ENCODE measurements at places on chromosomes 3 and 15.
A peak's percentile ranks its signal among the peaks of the same experiment; 100 is the strongest.

GRCh38 chr15:76903251-76903681 lies 1.9 kb downstream of the SCAPER start:
- peaks cover 35% of the 10 kb centered on the region for H3K4me1 ChIP-seq
- no peaks in the 10 kb centered on the region for H3K27me3 ChIP-seq
- peaks cover 10% of the 10 kb centered on the region for H3K36me3 ChIP-seq

DNA sequence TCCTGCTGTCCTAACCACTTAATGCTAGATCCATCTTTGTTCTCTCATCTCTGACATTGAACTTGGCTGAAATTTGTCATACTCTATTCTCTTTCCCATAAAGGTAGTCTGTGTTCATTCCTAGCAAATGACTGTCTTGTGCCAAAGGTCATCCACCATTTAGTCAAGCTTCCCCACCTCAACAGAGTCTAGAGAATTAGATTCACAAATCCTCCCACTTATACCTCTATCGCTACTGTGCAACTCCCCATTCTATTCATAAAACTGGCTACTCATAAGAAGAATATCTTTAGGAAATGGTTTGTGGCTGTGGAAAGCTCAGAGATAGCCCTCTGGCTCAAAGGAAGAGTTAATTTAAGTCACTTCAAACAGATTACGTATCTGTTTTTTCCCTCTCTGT lies 59.7 kb upstream of the MBNL1 start:
- H3K4me3 ChIP-seq = peak overlapping the region; percentile 22
- H3K4me1 ChIP-seq = peaks cover 80% of the 10 kb centered on the region
- peak overlapping the region; percentile 86 for H3K27ac ChIP-seq
- no peak for DNase-seq
- H3K27me3 ChIP-seq = no peaks in the 10 kb centered on the region

GRCh38 chr3:23052208-23052607 lies 150.9 kb upstream of the UBE2E2 start:
- H3K27ac ChIP-seq = no peak overlapping the region
- no peak overlapping the region for H3K4me3 ChIP-seq
- no peaks in the 10 kb centered on the region for H3K36me3 ChIP-seq
- peaks cover 17% of the 10 kb centered on the region for H3K4me1 ChIP-seq
- no peaks in the 10 kb centered on the region for H3K27me3 ChIP-seq
- DNase-seq = no peak

- H3K27me3 ChIP-seq = peaks cover 32% of the 10 kb centered on the region
- no peaks in the 10 kb centered on the region for H3K36me3 ChIP-seq
- DNase-seq = no peak
- no peak overlapping the region for H3K27ac ChIP-seq
- no peaks in the 10 kb centered on the region for H3K4me1 ChIP-seq
- H3K4me3 ChIP-seq = no peak overlapping the region
These were observed 237.5 kb downstream of the GAP43 start for GRCh38 chr3:115860766-115861165.

GRCh38 chr15:46304321-46304720 lies 669.5 kb downstream of the SQOR start:
- DNase-seq = no peak
- no peak overlapping the region for H3K27ac ChIP-seq
- H3K4me1 ChIP-seq = no peaks in the 10 kb centered on the region
- no peaks in the 10 kb centered on the region for H3K27me3 ChIP-seq

GRCh38 chr3:187799942-187800641 lies 54.8 kb upstream of the BCL6 start:
- peak overlapping the region; percentile 45 for H3K4me3 ChIP-seq
- no peak for DNase-seq
- H3K4me1 ChIP-seq = peaks cover 72% of the 10 kb centered on the region
- peak overlapping the region; percentile 94 for H3K27ac ChIP-seq

- DNase-seq = no peak
- no peaks in the 10 kb centered on the region for H3K27me3 ChIP-seq
- no peak overlapping the region for H3K4me3 ChIP-seq
These were observed 376.2 kb downstream of the ZBTB20 start for GRCh38 chr3:114770874-114771273.

- peaks cover 12% of the 10 kb centered on the region for H3K4me1 ChIP-seq
- no peaks in the 10 kb centered on the region for H3K36me3 ChIP-seq
- H3K27ac ChIP-seq = no peak overlapping the region
- no peaks in the 10 kb centered on the region for H3K27me3 ChIP-seq
- H3K4me3 ChIP-seq = no peak overlapping the region
These were observed 19.5 kb upstream of the ZMAT3 start for GRCh38 chr3:179091113-179091512.

DNA sequence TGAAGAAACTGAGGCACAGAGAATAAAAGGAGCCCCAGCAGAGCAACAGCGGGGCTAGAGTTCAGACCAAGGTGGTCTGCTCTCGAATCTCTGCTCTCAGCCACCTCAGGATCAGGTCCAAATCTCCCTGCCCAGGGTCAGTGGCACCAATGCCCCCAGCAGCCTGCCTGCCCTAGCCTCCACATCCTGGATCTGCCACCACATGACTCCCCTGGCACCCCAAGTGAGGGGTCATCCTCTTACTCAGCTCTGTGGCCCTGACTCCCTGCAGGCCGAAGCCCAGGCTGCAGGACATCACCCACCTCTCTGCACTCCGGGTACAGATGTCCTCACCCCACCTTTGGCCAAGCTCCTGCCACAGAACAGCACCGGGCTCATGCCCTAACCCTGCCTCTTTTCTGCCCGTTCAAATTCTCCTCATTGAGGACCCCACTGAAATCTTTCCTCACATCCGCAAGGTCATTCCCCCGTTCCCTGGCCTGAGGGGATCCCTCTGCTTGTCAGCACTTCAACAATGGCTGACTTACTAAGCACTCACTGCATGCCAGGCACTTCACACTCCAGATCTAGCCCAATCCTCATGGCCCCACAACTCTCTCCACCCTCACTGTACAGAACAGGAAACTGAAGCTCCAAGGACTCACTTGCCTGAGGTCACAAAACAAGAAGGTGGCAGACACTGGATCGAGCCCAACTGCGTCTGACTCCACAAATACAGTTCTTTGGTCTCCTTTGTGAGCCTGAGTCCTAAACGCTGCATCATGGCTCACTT lies 4.3 kb downstream of the PPIB start:
- H3K4me3 ChIP-seq = peak overlapping the region; percentile 10
- peak overlapping the region; percentile 75 for H3K27ac ChIP-seq
- DNase-seq = no peak
- H3K4me1 ChIP-seq = peaks cover 47% of the 10 kb centered on the region
- peaks cover 46% of the 10 kb centered on the region for H3K36me3 ChIP-seq

- no peaks in the 10 kb centered on the region for H3K27me3 ChIP-seq
- no peak overlapping the region for H3K27ac ChIP-seq
- H3K4me3 ChIP-seq = no peak overlapping the region
These were observed 321.8 kb upstream of the MME start for GRCh38 chr3:154758109-154758868.

GRCh38 chr15:101244889-101245668 lies 6.8 kb downstream of the CHSY1 start:
- no peaks in the 10 kb centered on the region for H3K27me3 ChIP-seq
- peaks cover 50% of the 10 kb centered on the region for H3K36me3 ChIP-seq
- H3K4me3 ChIP-seq = peak overlapping the region; percentile 88
- peaks cover 97% of the 10 kb centered on the region for H3K4me1 ChIP-seq
- peak overlapping the region; percentile 91 for H3K27ac ChIP-seq

GRCh38 chr3:8562081-8562595 lies 60.5 kb downstream of the LMCD1 start:
- no peaks in the 10 kb centered on the region for H3K27me3 ChIP-seq
- DNase-seq = no peak
- no peaks in the 10 kb centered on the region for H3K36me3 ChIP-seq
- H3K4me3 ChIP-seq = no peak overlapping the region
- H3K4me1 ChIP-seq = no peaks in the 10 kb centered on the region

DNA sequence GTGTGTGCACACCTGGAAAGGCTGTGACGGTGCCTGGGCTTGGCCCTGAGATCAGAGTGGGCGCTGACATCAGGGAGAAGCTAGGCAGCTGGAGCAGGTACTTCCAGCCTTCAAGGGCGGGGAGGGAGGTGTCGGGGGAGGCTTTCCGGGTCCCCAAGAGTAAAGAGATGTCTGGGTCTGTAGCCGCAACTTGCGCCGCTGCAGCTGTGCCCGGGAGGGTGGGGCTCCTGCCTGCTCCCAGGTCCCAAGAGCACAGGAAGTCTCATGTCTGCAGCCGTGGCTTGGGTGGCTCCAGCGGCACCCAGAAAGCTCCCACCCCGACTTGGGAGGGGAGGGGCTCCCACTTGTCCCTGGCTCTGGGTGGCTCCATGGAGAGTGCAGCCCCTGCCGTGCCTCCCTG lies 103.2 kb upstream of the BNIP2 start:
- no peak overlapping the region for H3K27ac ChIP-seq
- H3K36me3 ChIP-seq = no peaks in the 10 kb centered on the region
- no peak for DNase-seq
- peak overlapping the region; percentile 6 for H3K4me3 ChIP-seq
- peaks cover 45% of the 10 kb centered on the region for H3K4me1 ChIP-seq

GRCh38 chr3:116000311-116000710 lies 377.0 kb downstream of the GAP43 start:
- H3K36me3 ChIP-seq = no peaks in the 10 kb centered on the region
- no peaks in the 10 kb centered on the region for H3K27me3 ChIP-seq
- no peaks in the 10 kb centered on the region for H3K4me1 ChIP-seq

GRCh38 chr3:52851348-52851747 lies 16.5 kb upstream of the MUSTN1 start:
- DNase-seq = no peak
- H3K4me3 ChIP-seq = no peak overlapping the region
- H3K4me1 ChIP-seq = no peaks in the 10 kb centered on the region

DNA sequence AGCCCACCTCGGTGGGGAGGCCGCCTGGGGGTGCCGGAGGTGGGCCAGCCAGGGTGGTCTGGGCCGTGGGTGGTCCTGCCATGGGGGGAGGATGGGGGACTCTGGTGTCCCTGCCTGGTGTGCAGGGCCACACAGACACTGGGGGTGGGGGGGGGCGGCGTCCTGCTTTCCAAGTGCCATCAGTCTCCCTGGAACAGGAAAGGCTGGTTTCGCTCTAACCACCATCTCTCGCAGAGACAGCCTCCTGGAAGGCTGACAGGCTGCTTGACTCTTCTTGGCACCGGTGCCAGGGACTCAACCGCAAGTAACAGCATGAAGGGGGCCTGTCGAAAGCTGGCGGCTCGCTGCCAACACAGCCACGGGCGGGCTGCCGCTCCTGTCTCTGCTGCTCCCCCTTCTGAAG lies 40.3 kb downstream of the RGMA start:
- H3K4me1 ChIP-seq = peaks cover 12% of the 10 kb centered on the region
- no peak overlapping the region for H3K27ac ChIP-seq
- no peak overlapping the region for H3K4me3 ChIP-seq
- H3K36me3 ChIP-seq = no peaks in the 10 kb centered on the region

DNA sequence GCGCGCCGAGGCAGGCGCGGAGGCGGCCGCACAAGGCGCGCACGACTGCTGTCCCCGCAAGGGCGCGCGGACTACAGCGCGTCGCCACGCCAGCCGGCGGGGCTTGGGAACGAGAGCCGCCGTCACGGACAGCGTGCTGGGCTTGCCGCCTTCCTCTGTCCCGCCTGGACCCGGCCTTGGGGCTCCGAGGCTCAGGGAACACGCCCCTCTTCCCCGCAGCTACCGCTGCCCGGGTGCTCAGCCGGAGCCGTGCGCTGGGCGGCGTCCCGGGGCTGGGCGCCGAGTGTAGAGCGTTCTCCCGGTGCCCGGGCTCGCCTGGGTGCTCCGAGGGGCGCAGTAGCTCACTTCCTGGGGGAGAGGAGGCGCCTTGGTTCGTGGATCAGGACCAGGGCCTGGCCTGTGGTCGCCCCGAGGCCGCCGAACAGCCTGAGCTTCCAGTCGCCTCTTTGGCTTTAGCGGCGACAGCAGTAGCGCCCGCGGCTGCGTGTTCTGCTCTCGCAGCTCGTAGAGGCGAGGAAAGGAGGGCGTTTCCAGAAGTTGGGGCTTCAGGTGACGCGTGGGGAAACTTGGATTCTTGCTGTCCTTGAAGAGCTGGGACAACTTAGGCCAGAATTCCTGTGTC lies 226.7 kb upstream of the C2CD4B start:
- DNase-seq = peak; percentile 41
- H3K36me3 ChIP-seq = no peaks in the 10 kb centered on the region
- no peak overlapping the region for H3K27ac ChIP-seq
- peaks cover 19% of the 10 kb centered on the region for H3K4me1 ChIP-seq
- H3K4me3 ChIP-seq = peak overlapping the region; percentile 90

DNA sequence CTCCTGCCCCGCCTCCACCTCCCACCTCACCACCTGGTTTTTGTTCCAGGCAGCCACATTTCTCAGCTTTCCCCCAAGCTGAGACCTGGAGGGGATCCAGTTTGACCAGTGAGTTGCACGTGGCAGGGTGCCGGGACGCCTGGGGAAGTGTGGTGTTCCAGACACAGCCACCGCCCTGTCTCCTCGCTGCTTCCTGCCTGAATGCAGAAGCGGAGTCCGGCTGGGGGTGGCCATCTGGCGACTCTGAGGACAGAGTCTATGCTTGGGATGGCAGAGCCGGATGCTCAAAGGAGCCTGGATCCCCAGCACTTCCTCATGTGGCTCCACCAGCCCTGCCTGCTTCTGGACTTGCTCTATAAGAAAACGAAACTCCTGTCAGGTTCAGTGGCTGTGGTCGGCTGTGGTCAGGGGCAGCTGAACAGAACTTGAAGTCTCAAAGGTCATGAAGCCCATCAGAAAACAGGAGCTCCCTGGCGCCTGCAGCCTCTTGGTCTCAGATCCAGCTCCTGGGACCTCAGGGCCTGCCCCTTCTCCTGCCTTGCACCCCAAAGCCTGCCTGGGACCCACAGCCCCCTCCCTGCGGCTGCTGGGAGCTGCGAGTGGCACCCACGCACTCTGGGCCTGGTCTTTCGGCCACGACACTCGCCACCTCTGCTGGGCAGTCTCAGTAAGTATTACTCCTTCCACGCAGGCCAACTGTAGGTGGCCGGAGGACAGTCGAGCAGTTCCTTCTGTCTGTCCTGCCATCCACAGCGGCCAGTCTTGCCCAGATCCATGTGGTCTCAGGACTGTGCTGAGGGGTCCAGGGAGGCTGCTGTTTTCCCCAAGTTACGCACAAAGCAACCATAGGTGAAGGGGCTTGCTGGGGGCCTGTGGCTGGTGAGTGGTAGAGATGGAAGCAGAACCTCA lies 112.8 kb upstream of the MEF2A start:
- DNase-seq = peak; percentile 28
- no peak overlapping the region for H3K4me3 ChIP-seq
- H3K4me1 ChIP-seq = peaks cover 60% of the 10 kb centered on the region
- H3K36me3 ChIP-seq = no peaks in the 10 kb centered on the region

GRCh38 chr15:25059698-25060471 lies 105.1 kb downstream of the SNRPN start:
- no peak overlapping the region for H3K4me3 ChIP-seq
- no peaks in the 10 kb centered on the region for H3K27me3 ChIP-seq
- H3K4me1 ChIP-seq = no peaks in the 10 kb centered on the region
- DNase-seq = no peak
- peaks cover 100% of the 10 kb centered on the region for H3K36me3 ChIP-seq

GRCh38 chr3:100719136-100719535 lies 9.8 kb downstream of the TFG start:
- H3K27me3 ChIP-seq = no peaks in the 10 kb centered on the region
- H3K36me3 ChIP-seq = peaks cover 71% of the 10 kb centered on the region
- no peak for DNase-seq
- no peak overlapping the region for H3K4me3 ChIP-seq
- H3K27ac ChIP-seq = no peak overlapping the region

- H3K4me1 ChIP-seq = peaks cover 2% of the 10 kb centered on the region
- no peaks in the 10 kb centered on the region for H3K27me3 ChIP-seq
- no peak overlapping the region for H3K4me3 ChIP-seq
- no peak overlapping the region for H3K27ac ChIP-seq
These were observed 39.3 kb upstream of the UACA start for GRCh38 chr15:70802629-70803028.

- H3K4me1 ChIP-seq = peaks cover 6% of the 10 kb centered on the region
- H3K27ac ChIP-seq = no peak overlapping the region
- H3K27me3 ChIP-seq = peaks cover 11% of the 10 kb centered on the region
- H3K36me3 ChIP-seq = no peaks in the 10 kb centered on the region
These were observed 31.2 kb upstream of the RIOX2 start for GRCh38 chr3:98003306-98003969.

GRCh38 chr3:145190761-145191160 lies 970.2 kb downstream of the PLOD2 start:
- no peak overlapping the region for H3K4me3 ChIP-seq
- no peak overlapping the region for H3K27ac ChIP-seq
- H3K27me3 ChIP-seq = no peaks in the 10 kb centered on the region
